GM12864 (cell line): ENCODE measurements at places on chromosomes 7 and 10.

GRCh38 chr7:20236790-20237189 is 19.6 kb upstream of the MACC1 start:
- DNase-seq: no peak

DNA sequence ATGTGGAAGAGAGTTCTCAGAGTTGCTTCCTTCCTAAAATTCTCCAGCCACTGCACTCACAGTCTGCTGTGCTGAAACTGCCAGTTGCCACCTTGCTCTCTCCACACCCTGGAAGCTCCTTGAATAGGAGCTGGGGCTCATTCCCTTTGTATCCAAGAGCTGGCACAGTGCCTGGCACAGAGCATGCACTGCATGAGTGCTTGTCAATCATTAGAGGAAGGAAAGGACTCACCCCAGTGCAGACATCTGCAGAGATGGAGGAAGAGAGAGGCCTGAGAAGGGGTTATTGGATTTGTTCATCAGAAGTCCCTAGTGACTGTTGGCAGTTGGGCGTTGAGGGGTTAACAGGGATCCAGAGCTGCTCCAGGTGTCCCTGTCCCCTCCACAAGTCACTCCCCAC is 41.7 kb upstream of the DUSP5 start:
- DNase-seq: no peak

DNA sequence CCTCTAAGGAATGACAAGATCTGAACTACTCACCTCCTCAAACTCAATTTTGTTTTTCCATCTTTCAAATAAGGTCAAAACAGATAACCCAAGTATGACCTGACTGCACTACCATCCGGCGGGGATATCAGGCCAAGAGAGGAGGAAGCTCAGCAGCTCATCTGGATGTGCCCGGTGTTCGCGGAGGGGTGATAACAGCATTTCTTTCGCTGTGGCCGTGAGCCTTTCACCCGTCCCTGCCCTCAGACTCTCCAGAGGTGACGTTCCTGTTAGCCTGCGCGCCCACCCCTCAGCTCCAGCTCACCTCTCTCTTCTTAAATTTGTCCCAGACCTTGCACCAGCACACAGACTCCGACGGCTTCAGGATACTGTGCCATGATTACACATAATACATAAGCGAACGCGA is 526 bp downstream of the ZNF248 start:
- no peak for DNase-seq

DNA sequence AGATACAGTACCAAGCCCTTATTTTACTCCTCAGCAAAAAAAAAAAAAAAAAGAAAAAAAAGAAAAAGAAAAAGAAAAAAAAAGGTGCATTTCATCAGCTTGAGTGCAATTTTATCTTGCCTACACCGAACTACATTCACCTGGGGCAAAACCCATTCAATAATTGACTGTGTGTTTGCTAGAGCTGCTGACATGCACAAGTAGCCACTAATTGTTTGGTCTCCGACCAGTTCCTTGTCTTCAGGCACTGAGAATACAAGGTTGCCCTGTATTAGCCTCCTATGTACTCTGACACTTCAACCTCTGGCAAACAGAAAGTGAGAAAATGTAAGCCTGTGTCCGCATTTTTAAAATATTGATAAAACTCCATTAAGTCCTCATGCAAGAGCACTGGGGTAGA is 1579.4 kb upstream of the LRRTM3 start:
- DNase-seq: no peak
